ENCODE measurements at places on chromosomes 4 and X.

DNA sequence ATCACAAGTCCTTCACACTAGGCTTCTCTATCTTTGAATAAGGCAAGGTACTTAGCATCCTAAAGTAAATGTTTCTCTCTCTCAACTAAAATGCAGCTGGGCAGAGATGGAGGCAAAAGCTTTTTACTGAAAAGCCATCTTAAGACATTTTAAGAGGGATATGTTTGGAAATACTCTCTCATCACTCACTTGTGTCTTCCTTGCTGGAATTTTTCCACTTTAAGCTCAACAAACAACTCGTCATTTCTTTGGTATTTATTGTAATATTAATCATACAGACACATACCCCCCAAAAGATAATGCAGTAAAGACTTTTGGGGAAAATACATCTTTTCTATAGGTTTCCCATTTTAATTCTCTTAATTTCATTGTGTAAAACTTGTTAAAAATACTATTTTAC is 16.4 kb downstream of the MBNL3 start:
- DNase-seq, result no peak

DNA sequence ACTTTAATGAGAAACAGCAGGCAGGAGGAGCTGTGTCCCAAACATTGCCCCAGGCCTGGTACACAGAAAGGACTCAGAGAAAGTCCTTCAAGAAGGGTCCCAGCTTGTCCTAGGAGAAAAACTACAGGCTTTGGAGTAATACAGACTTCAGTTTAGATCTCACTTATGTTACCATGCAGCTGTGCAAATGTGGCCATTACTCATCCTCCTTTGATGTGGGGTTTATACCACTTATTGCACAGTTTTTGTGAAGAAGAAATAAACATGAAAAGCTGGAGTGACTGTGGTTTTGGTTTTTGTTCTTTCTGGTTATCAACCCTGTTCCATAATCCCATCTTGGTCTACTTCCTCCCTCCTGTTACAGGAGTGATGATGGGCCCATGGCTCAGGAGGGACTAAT is 8.1 kb upstream of the CYTL1 start:
- DNase-seq, result no peak

- DNase-seq, result no peak
These were observed 129.5 kb downstream of the KCTD8 start for GRCh38 chr4:44319129-44319528.

- no peak for DNase-seq
These were observed 6.3 kb upstream of the OTUD4 start for GRCh38 chr4:145186729-145187128.

DNA sequence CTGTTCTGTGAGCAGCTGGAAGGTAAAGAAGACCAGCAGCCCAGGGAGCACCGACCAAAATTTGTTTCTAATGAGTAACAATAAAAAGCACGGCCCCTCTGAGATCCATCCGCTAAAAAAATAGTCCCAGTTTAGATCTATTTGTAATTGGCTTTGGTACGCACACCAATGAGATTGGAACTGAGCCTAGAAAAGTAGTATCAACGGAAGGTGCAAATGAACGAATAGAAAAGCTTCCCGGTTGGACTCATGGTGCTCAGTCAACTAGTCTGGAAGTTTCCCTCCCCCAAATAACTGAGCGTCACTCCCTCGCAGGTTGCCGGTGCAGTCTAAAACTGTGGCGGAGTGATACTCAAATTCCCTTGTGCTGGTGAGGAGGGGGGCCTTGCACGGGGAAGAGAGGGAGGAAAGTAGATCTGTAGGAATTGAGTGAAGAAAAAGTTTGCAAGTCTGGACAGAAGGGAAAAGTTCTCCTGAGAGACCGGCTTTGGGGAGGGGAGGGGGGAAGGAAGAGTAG is at the start of gene COL4A5:
TSS of gene COL4A5 (plus strand) at position 413 of the 517 bp plus-strand sequence. CDS start 288 bp downstream, outside the sequence.
- DNase-seq, result no peak

- DNase-seq, result no peak
These were observed 220.1 kb upstream of the STK26 start for GRCh38 chrX:131802836-131803626.

- no peak for DNase-seq
These were observed 10.1 kb upstream of the FMR1 start for GRCh38 chrX:147901461-147902126.

- DNase-seq, result no peak
These were observed 23.7 kb downstream of the AMOT start for GRCh38 chrX:112816908-112817307.

GRCh38 chr4:8040607-8041006 is 100.9 kb upstream of the AFAP1 start:
- no peak for DNase-seq

DNA sequence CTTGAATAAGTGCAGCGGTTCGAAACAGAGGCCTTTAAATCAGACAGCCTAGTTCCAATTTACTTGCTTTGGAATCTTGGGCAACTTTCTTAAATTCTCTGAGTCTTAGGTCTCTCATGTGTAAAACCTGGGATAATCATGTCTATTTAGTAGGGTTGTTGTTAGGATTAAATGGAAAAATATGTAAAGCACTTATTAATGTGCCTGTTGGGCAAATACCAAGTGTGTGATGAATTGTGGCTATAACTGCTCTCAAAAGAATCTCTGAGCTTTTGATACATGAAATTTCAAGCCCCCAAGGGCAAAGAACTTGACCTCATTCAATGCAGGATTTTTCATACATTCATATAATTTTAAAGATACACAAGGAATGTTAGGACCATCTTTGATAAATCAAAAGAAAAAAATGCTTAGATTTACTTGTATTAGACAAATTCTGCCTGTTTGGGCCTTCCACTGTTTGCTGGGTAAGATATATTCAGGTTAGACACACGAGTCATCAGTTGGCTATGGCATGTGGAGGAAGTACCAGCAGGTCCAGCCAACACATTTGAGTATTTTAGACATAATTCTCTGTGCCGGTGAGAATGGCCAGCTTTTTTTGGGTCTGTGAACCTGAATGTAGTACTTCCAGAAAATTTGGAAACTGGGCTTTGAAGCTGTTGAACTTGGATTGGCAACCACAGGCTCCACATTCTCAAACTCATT is 241.4 kb upstream of the CNKSR2 start:
- DNase-seq, result no peak

DNA sequence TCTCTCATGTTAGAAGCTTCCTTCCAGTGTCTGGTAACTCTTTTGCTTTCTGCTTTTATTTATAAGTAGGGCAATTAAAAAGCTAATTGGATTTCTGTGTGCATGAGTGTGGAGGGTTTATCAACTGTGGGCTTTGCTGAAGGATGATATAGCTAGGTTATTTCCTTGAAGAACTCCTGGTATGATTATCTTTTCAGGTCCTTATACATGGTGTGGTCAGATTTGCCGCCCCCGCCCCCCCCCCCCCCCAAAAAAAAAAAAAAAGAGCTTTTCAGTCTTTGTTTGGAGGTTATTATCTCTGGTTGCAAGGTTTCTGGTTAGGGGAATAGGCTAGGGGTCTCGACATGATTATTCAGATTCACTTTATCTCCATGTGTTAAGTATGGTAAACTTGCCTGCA is 35.9 kb downstream of the MOB1B start:
- DNase-seq, result no peak
